D341Med (cell line): ENCODE measurements at places on chromosomes 7 and 10.

GRCh38 chr10:86290933-86291615, 75.5 kb downstream of the GRID1 start:
- DNase-seq = no peak

GRCh38 chr10:68302871-68303270, 29.0 kb upstream of the HNRNPH3 start:
- no peak for DNase-seq

GRCh38 chr10:33638374-33638773, 303.9 kb upstream of the NRP1 start:
- no peak for DNase-seq

DNA sequence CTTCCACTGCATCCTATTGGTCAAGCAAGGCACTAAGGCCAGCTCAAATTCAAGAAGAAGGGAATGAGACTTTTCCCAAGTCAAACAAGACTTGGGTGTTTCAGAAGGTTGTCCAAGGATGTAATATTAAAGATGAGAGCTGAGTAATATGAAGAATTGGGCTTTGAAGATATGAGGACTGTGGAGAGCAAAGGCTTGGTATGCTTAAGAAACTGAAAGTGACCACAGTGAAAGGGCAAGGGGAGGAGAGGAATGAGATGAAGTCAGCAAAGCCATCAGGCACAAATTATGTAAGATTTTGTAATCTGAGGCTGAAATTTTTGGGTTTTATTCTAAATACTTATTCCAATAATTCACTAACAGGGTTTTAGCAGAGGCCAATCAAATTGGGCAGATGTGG, 38.6 kb upstream of the NPY start:
- DNase-seq = no peak

GRCh38 chr10:29501692-29502091, 133.1 kb downstream of the SVIL start:
- DNase-seq = no peak

GRCh38 chr10:24951201-24952142, 934 bp downstream of the PRTFDC1 start:
- DNase-seq = peak; percentile 64

- DNase-seq = no peak
These were observed 184.8 kb downstream of the AUTS2 start for GRCh38 chr7:69782917-69783684.

GRCh38 chr7:156038345-156038744, 226.1 kb upstream of the SHH start:
- DNase-seq = no peak

GRCh38 chr10:121494296-121494695, 103.9 kb downstream of the FGFR2 start:
- DNase-seq = no peak

DNA sequence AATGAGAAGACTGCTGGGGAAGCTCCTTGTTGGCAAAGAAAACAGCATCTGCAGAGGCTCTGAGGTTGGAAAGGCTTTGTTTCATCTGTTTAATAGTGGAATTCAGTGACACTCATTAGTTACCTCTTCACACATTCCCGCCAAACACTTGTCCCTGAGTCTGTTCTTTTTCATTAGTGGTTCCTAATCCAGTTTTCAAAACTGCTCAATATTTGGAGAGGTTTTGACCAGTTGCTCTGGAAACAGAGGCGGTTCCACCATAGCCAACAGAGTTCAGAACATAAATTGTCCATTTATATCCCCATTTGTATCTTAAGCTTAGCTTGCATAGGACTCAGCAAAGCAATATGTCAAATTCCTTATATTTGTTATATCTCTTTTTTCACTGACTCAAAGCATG, 754.6 kb downstream of the AUTS2 start:
- DNase-seq = no peak

DNA sequence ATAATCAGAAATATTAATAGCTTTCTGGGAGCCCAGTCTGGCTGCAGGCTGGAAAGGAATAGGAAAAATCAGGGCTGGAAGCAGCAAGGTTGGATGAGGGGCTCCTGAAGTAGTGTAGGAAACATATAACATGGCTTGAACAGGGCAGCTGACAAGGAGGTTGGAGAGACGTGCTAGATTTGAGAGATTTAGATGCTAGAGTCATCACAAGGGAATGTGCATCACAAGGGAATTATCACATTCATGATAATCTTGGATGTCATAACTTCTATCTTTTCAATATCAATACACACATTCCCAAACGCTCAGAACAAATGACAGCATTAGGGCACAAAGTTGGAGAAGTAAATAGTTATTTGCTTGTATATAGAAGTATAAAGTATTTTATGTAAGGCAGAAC, 120.9 kb upstream of the EGFR start:
- no peak for DNase-seq

- no peak for DNase-seq
These were observed 65.1 kb downstream of the SLC37A3 start for GRCh38 chr7:140333223-140333622.

DNA sequence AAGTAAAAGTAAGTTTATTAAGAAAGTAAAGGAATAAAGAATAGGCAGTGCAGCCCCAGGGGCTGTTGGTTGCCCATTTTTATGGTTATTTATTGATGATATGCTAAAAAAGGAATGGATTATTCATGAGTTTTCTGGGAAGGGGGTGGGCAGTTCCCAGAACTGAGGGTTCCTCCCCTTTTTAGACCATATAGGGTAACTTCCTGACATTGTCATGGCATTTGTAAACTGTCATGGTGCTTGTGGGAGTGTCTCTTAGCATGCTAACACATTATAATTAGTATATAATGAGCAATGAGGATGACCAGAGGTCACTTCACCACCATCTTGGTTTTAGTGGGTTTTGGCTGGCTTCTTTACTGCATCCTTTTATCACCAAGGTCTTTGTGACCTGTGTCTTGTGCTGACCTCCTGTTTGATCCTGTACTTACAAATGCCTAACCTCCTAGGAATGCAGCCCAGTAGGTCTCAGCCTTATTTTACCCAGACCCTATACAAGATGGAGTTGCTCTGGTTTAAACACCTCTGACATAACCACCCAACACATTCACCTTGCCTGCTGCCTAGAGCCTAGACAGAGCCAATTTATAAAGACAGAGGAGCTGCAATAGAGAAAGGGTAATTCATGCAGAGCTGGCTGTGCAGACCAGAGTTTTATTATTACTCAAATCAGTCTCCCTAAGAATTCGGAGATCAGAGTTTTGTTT, 10.9 kb upstream of the ERCC6 start:
- DNase-seq = no peak

DNA sequence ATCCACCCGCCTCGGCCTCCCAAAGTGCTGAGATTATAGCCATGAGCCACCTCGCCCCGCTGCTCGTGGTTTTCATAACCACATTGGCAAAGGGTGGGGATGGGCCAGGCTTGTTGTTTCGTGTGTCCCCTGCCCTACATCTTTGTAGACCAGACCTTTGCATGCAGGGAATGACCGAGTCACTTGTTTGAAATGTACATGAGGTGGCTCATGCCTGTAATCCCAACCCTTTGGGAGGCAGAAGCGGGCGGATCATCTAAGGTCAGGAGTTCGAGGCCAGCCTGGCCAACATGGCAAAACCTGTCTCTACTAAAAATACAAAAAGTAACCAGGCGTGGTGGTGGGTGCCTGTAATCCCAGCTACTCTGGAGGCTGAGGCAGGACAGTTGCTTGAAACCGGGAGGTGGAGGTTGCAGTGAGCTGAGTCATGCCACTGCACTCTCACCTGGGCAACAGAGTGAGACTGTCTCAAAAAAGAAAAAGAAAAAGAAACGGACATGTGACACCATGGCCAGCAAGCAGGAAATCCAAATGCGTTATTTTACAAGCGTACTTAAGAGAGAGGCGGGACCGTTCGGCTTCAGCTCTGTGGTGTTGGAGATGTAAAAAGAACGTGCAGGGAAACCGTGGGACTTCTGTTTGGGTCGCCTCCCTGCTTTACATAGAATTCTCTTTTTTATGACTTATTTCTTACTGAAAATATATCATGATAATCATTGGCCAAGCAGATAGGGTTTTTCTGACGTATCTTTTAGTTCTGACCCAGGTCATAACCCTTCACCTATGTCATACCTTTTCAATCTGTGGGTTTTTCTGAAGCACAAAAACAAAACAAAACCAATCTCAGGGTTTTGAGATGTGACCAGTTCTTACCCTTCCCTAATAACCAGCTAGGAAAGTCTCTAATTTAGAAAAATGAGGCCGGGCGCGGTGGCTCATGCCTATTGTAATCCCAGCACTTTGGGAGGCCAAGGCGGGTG, 45.1 kb downstream of the WIPI2 start:
- DNase-seq = no peak

- DNase-seq = no peak
These were observed 49.1 kb upstream of the FXYD4 start for GRCh38 chr10:43322331-43322730.

DNA sequence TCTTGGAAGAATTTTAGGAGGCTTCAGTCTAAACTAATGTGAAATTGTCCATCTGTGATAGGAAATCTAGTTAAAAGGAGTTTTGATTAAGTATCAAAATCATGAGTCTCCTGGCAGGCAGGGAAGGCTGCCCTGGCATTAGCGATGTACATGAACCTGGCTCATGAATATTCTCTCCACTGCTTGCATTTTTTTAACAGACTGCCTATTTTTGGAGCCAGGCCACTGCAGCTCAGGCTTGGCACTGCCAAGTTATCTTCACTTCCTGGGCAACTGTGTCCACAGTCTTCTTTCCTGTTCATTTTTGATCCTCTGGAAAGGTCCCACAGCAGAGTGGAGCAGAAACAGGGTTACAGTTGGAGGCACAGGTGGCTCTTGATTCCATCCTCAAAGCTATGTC, 7.0 kb downstream of the GPR26 start:
- no peak for DNase-seq
